ENCODE measurements at places on chromosomes 1 and 21.

DNA sequence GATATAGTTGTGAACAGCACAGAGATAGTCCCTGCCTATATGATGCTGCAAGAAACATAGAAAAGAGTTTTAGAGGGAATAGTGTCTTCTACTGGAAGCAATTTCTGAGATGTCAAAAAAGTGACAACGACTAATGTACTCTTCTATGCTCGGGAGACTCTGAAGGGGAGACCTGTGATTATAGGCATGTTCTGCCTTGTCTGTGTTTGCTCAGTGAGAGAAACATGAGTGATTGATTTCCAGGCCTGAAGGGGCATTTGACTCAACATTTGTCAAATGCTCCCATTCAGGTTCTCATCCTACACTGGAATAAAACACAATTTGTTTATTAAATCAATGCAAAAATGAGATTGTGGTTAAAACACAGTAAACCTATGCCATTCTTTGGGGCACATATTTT lies 131.8 kb downstream of the CTH start:
- DNase-seq: peak; percentile 3

GRCh38 chr1:219523411-219523810 lies 89.5 kb downstream of the ZC3H11B start:
- no peak for DNase-seq

- no peak for DNase-seq
Observed at GRCh38 chr1:9455487-9456234, 83.6 kb upstream of the SLC25A33 start.

GRCh38 chr1:119007339-119007669 lies 19.2 kb upstream of the TBX15 start:
- no peak for DNase-seq

DNA sequence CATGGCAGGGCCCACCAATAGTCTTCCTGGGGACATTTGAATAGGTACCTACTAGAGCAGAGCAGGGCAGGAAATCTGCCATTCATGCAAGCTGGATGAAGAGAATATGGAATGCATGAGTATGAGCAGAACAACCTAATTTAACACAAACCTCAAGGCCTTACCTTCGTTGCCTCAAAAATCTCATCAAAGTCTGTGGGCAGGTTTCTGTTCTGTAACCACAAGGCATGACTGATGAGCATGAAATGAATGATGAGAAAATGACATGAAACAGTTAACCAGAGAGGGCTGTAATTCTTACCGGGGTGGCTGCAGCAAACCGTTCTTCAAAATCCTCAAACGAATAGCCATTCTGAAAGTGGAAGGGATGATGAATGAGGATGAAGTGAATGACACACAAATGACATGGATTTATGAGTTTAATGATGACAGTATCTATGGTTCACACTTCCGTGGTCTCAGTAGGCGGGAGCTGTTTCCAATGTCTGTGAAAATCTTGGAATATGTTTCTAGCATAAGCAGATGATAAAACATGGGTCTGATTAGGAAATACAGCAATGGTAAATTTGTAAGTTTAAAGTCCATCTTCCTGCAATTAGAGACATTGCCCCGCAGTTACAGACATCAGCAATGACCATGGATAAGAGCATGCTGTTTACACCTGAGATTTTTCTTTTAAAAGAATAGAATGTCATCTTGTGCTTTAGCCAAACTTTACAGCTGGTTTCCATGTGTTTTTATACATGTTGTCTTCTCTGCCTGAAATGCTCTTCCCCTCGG lies 67.6 kb upstream of the C8B start:
- no peak for DNase-seq

DNA sequence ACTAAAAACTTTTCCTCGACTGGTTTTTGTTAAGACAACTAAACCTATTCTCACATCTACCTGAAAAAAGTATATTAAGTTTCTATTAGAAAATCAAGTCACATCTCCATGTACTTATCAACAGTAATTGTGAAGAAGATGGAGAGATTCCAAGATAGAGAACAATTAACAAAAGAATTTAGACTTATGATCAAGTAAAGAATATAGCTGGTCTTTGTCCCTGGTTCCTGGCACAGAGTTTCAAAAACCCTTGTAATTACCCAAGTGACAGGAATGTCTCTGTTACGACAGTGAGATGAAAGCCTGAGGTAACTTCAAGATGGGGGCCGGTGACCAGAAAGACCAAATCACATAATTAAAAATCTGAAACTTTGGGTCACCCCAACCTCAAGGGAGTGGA lies 91.6 kb downstream of the ASH1L start:
- DNase-seq: no peak

GRCh38 chr1:209256766-209257350 lies 326.7 kb upstream of the CAMK1G start:
- DNase-seq: no peak

DNA sequence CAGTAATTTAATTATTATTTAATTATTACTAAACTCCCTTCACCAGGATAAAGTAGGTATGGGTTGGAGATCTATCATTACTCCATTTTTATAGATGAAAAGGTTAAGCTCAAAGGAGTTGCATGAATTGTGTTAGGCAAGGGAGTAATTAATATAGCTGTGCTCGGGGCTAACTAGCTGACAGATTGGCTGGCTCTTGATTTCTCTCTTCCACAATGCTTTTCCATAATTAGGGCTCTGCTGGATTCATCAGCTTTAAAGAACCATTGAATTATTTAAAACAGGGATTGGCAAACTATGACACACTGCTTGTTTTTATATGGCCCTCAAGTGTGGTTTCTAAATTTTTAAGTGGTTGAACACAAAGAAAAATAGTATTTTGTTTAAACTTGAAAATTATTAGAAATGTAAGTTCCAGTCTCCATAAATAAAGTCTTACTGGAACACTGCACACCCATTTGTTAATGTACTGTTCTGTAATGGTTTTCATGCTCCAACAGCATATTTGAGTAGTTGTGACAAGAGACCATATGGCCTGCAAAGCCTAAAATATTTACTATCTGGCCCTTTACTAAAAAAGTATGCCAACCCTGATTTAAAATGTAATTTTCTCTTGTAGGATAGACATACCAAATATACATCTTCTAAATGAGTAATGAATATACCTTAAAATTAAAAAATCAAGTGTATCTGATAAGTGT lies 76.4 kb downstream of the GDAP2 start:
- no peak for DNase-seq

- DNase-seq: no peak
Observed at GRCh38 chr1:59195151-59195550, 101.7 kb upstream of the FGGY start.

GRCh38 chr1:24110642-24111261 lies 1.2 kb downstream of the MYOM3 start:
- DNase-seq: no peak

GRCh38 chr1:28671254-28671780 lies 2.7 kb downstream of the GMEB1 start:
- no peak for DNase-seq

GRCh38 chr1:86706018-86706635 lies 1.8 kb downstream of the SH3GLB1 start:
- DNase-seq: no peak

DNA sequence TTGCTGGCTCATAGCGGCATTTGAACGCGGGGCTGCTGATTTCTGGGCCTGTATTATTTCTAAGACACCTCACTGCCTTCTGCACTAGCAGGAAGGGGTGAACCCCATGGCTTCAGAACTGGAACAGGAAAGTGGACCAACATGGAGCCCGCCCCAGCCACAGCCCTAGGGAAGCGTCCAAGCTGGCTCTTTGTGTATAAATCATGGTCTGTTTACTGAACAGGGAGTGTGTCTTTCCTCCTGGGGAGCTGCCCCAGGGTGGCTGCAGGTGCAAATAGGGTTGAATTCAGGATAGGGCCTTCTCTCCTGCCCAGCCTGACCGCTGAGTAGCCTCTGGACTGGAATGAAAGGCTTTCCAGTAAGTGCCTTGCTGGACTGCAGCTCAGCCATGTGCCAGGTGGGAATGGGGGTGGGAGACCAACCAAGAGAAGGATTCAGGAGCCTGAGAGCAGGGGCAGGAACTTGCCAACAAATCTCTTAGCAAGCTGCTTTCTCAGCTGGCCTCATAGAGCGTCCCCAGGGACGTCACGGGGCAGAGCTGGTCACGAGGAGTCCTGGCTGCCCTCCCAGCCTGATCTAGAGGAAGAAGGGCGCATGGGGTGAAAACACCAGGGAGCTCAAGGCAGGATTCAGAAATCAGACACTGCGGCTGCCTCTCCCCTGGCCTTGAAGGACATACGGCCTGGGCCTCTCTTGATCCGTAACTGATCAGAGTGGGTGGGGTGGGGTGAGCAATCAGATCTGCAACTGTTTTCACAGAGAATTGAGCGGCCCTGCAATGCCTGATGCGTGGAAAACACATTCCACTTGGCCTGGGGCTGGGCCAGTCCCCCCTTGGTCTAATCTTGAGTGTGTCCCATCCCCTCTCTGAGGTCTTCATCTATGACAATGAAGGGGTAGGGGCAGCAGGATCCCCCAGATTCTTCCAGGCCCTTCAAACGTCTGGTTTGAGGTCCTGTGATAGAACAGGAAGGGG lies 56.5 kb upstream of the SELENON start:
- no peak for DNase-seq

GRCh38 chr1:217089361-217090014 lies 366.3 kb upstream of the ESRRG start:
- DNase-seq: no peak

GRCh38 chr21:37758982-37759381 lies 157.3 kb downstream of the KCNJ6 start:
- DNase-seq: no peak

GRCh38 chr1:30100524-30100862 lies 622.9 kb downstream of the MATN1 start:
- no peak for DNase-seq

GRCh38 chr1:116733476-116734365 lies 20.5 kb upstream of the CD2 start:
- DNase-seq: no peak

- no peak for DNase-seq
Observed at GRCh38 chr1:6794164-6794563, 8.9 kb downstream of the CAMTA1 start.

GRCh38 chr1:173549813-173550212 lies 53.1 kb downstream of the SLC9C2 start:
- no peak for DNase-seq

DNA sequence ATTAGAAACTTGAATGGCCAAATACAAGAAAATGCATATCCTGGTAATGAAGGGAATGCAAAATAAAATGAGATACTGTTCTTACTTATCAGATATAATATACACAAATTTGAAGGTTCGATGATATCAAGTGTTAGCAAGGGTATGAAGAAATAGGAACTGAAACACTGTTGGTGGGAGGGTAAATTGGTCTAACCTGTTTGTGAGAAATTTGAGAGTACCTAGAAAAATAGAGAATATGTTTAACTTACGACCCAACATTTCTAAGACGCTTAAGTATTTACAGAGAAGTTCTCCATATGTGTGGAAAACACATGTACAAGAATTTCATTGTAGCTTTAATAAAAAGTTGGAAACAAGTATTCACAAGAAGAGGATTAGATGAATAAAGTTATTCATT lies 25.9 kb downstream of the ATG4C start:
- no peak for DNase-seq

DNA sequence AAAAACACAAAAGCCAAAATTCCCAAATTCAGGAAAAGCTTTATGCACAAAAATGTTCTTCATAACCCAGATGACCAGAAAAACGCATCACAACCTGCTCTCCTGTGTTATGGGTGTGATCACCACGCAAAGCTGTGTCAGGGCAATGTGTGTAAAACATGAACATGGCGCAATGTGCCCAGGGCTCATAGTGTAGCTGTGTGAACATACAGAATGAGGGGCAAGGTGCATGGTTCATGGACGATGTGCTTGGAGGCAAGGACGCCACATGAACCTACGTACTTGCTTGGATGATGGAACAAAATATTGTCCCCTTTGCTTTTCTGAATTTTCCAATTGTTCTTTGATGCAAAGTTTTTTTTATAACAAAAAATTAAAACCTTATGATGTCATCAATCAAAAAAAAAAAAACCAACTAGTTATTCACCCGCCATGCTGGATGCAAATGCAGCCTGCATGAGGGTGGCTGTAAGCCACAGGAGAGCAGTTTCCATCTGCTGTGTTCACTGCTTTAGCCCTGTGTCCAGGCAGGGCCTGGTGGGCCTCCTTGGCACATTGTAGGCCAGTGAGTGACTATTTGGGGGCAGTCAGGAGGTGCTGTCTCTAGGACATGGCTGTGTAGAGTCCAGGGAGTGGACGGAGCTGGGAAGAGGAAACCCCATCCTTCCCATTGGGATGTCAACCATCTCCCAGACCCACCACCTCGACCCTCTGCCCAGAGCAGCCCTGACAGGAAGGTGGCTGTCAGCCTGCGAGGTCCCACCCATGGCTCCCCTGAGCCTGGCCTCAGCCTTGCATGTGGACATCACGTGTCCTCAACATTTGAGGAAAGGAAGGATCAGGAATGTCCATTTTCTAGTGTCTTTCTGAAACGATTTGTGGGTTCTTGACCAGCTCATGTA lies 13.6 kb downstream of the KRTAP10-1 start:
- no peak for DNase-seq

DNA sequence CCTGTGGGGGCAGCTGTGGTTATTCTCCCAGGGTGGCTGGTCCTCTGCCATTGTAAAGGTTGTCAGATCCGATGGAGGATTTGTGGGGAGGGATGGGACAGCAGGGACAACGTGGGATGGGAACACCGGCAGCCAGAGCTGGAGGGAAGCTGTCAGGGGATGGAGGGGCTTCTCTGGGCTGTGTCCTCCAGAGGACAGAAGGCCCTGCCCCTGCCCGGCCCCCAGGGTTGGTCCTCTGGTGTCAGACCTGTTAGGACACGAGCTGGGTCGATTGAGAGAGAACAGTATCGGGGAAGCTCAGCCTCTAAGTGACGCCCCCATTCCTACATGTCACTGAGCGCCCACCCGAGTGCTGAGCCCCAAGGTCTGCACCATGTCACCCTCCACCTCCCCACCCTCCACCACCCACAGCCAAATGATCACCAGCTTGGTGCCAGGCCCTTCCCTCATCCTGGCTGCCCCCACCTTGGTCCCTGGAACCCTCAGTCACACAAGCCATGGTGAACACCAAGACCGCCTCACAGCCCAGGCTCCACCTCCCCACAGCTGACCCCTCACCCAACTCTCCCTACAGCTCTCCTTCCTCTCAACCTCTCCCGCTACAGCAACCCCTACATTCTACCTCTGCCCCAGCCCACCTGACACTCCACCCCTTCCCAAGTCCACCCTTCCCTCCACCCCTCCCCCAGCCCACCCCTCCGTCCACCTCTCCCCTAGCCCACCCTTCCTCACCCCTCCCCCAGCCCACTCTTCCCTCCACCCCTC lies 244.4 kb downstream of the MATN1 start:
- no peak for DNase-seq
